ENCODE measurements at places on chromosomes 4 and X.
A peak's percentile ranks its signal among the peaks of the same experiment; 100 is the strongest.

DNA sequence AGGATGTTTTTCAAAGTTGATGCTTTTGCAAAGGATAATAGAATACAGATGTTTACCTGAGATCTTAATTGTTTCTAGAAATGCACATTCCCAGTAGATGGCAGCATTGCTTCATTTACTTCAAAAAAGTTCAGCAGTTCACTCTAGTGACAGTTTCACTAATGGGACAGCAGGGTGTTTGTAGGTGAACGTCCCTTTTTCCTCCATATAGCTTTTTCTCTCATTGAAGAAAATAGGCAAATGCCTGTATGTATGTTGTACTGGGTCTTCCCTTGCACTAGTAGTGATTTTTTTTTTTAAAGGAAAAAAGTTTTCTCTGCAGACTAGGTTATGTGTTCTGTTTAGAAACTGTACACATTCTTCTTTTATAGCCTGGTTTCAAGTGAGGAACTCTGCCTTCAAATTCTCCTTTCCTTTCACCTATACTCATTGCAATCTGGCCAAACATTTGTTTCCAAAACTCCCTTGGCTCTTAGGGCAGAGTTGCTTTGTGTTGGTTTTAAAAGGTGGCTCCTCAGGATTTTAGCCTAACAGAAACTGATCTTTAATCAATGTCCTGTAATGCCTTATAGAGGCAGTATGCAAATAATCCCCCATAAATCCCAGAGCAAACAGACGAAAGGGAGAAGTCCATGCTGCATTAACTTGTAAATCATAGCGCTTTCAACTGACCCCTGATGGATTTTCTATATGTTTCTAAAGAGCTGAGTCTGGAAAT lies 86.3 kb downstream of the EGF start:
- no peak for DNase-seq

DNA sequence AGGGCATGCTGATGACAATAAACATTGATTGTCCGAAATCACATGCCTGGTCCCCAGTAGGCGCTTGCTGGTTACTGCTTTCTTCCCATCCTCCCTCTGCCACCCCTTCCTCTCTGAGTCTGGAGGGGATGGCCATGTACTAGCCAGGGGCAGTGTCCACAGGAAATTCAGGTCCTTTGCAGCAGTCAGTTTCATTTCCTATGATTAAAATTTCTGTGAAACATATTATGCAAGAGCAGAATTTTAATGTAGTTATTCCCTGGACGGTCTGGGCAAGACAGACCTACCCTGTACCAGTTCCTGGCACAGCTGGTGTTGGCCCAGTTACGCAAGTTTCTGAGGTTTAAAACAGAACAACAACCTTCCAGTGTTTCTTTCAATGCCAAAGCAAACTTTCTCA lies 28.2 kb upstream of the TLR2 start:
- DNase-seq: no peak

- no peak for DNase-seq
Observed at GRCh38 chr4:142168181-142168580, 531.8 kb downstream of the IL15 start.

DNA sequence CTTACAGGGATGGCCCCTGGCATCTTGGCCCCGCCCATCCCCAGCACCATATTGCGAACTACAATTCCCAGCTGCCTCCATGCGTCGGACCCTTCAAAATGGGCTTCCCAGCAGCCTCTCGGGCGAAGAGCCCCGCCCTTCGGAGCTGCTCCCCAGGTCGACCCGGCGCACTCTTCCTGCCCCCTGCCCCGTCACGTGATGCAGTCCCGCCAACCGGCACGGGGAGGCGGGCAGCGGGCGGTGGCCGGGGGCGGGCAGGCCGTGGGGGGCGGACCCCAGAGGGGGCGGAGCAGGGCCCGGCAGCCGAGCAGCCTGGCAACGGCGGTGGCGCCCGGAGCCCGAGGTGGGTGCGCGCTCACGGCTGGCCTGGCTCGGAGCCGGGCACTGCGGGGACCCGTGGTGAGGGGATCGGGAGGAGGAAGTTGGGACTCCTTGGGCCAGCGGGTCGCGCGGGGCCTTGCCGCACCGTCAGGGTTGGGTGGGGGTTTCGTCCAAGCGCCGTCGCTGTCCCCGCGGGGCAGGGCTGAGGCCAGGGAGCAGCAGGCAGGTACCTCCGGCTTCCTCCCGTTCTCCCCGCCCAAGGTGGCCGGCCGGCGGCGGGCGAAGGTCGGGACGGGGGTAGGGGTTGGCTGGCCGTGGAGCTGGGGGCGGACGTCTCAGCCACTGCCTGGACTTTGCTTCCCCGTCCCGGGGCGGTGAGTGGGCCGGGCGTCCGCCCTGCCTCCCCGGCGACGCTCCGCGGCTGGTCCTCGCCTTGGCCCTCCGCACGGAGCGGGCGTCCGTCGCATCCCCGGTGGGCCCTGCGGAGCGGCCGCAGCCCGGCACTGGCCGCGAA lies at the start of gene MTM1:
MTM1 (plus strand) TSS at position 302 of the 835 bp plus-strand sequence. CDS start 23,994 bp downstream, outside the sequence.
- peak; percentile 86 for DNase-seq

DNA sequence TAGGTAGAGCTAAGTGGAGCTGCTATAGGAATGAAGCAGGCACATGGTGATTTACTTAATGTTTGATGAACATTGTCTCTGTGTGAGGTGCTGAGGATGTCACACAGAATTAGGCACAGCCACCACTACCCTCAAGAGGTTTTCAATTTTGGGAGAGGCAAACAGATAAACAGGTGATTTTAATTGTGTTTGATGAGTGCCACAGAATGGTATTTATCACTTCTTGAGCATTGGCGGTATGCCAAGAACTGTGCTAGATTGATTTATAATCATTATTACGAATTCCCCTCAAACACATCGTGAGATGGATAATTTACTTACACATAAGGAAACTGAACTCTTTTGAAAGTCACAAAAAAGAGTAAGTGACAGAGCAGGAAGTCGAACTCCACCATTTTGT lies 74.8 kb downstream of the FREM3 start:
- DNase-seq: no peak

GRCh38 chrX:124217304-124218251 lies 114.9 kb upstream of the TEX13D start:
- DNase-seq: no peak

DNA sequence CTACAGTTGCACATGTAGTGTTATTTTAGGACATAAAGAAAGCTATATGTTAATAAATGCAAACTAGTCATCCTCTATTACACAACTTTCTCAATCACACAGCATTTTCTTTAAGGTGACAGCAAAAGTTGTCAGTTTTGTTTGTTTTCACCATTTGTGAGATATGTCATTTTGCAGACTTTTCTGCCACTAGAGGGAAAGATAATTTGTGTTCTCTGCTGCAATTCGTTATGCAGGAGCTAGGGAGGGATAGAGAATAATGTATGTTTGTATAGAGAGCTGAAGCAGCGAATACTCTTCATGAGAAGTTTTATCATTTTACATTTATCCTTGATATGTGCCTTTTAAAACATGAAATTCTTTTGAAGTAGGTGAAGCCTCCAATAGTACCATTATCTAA lies 670.6 kb upstream of the ATOH1 start:
- no peak for DNase-seq

GRCh38 chrX:154402622-154403127 lies 4.5 kb downstream of the RPL10 start:
- DNase-seq: no peak

GRCh38 chr4:175946472-175947116 lies 119.0 kb upstream of the WDR17 start:
- no peak for DNase-seq

GRCh38 chr4:108205859-108206258 lies 37.1 kb upstream of the LEF1 start:
- DNase-seq: no peak

DNA sequence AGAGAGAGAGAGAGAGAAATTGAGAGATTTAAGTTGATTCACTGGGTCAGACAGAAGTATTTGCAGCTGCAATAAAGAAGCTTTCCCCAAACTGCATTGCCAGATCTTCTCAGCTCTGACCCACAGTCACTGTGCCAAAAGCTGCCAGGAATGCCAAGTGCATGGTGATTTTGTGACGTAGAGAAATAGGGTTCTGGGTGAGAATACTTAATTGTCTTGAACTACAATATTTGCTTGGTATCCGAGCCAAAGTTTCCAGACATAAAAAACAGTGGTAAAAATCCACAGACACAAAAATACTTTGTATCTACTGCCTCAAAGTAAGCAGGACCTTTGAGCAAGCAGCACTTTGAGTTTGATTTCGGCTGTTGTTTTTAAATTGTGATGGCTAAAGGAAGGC lies 331.1 kb downstream of the GRID2 start:
- no peak for DNase-seq

DNA sequence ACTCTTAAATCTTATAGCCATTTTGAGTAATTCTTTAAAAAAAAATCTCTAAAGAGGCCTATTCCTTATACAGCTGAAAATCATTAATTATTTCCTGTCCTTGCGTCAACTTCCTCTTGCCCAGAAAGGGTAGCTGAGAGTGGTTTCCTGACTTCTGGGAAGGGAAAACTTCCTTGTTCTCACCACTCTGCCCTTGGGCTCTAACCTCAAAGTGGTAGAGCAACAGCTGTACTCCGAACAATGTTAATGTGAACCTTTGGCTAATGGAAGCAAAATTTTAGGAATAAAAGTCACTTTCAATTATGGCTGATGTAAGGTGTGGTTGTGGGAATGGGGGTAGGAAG lies 15.3 kb downstream of the KLHL2 start:
- DNase-seq: no peak

DNA sequence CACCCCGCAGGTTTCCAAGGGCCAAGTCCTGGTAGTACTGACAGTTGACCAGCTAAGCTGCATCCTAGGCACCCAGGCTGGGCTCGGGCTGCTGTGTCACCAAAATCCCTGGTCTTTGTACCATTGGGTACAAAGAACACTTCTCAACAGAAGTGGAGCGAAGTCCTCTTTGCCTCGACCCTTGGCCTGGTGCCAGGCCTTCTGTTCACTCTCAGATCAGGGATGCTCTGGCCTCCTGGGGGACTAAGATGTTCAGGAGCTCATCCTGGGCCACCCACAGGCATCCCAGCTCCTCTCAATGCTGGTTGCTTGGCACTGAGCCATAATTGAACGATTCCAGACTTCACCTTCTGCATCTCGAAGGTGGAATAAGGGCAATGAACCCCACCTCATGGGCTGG lies 13.8 kb upstream of the SLC2A9 start:
- DNase-seq: no peak

GRCh38 chrX:3950373-3950772 lies 236.9 kb upstream of the PRKX start:
- no peak for DNase-seq

DNA sequence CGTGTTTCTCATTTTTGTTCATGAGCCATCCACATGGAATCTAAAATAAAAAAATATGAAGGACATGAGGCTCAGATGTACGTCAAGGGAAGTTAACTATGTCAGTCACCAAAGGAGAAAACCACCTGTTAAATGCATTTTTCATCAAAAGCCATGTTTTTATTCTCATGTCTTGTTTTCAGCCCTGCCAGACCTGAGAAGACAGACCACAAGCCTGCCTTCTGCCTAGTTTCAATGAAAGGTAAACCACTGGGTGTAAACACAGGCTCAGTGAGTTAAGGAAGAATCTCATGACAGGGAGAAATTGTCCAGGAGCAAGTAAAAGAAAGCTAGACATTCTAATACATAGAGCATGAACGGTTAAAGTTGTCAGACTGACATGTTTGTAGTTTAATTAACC lies 52.3 kb upstream of the TNIP3 start:
- DNase-seq: no peak

DNA sequence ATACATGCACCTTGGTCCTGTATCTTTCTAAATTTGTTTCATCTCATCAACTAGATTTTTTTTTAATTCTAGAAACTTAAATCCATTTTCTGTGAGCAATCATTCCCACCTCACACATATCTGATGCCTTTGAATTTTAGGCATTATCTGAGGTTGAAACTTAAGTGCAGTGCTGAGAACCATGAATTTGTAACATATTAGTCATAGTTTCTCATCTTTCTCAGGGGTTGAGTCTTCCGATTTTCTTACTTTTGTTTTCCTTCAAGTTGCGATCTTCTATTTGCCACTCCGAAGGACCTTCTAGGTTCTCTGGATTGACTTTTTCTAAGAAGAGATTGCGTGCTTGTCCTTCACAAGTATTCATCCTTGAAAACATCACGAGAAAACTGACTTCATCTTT lies 3.7 kb upstream of the NR0B1 start:
- no peak for DNase-seq

DNA sequence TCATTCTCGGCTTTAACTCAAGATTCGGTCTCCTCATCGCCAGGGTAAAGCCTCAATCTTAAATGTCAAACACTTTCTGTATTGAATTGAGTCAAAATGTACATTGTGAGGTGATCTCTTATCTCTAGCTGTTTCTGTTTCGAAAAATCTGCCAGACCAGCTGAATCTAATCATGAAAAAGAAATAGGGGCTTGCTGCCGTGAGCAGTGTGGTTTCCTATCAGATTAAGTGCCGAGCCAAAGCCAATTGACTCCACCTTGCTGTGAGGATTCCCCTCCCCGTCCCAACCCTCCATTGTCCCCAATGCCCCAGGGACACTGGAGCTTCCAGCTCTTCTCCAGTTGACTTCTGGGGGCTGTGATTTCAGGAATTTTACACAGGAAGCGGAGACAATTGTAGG lies 12.5 kb upstream of the CRLF2 start:
- DNase-seq: no peak

- DNase-seq: no peak
Observed at GRCh38 chr4:184818216-184818564, 7.6 kb downstream of the ACSL1 start.

- DNase-seq: no peak
Observed at GRCh38 chrX:18949291-18949943, 34.5 kb downstream of the PHKA2 start.

GRCh38 chr4:123966990-123967769 lies 570.6 kb downstream of the SPRY1 start:
- DNase-seq: no peak

DNA sequence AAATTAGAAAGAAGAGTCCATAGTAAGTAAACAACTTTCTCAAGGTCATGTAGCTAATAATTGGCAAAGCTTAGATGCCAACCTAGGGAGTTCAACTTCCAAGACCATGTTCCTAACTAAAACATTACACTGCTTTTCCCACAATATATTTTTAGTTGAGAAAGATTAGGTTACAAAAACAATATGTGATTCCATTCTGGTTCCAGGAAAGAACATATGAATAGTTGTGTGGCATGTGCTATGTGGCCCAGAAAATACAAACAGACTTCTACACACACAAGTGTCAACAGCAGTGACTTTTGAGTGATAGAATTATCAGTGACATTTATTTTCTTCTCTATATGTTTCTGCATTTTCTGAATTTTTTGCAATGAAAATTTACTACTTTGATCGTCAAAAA lies 62.7 kb upstream of the EDNRA start:
- DNase-seq: no peak

- DNase-seq: no peak
Observed at GRCh38 chr4:62928483-62928882, 1480.8 kb downstream of the TECRL start.

GRCh38 chr4:73664470-73664869 lies 44.2 kb upstream of the RASSF6 start:
- no peak for DNase-seq

- DNase-seq: no peak
Observed at GRCh38 chrX:103685396-103685795, 1.1 kb downstream of the MORF4L2 start.

Measured in AG09319 (cell line).